NCI-H2081 (cell line): ENCODE measurements at places on chromosomes 11 and 22.

GRCh38 chr11:10440401-10440800 is 14.7 kb upstream of the AMPD3 start:
- DNase-seq: no peak

DNA sequence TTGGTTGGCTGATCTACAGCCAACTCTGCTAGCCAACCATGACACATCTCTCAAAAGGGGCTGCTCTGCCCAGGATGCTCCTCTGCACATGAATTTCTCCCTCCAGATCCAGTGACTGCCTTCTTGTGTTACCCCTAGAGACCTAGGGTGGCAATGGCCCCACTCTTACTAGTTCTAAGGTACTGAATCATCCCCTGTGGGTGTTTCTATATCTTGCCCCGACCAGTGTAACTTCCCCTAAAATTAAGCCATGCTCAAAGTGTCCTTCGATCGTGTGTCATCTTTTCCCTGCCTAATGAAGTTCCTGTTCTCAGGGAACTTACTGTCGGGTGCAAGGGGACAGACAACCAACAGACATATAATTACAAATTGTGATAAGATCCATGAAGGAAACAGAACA is 113.3 kb downstream of the FAM76B start:
- DNase-seq: no peak

- no peak for DNase-seq
Observed at GRCh38 chr22:33756508-33756949, 163.7 kb downstream of the LARGE1 start.

- no peak for DNase-seq
Observed at GRCh38 chr22:28241656-28242290, 322.7 kb upstream of the PITPNB start.

GRCh38 chr11:18615628-18616392 is 16.2 kb downstream of the MISFA start:
- DNase-seq: no peak
